ENCODE measurements at places on chromosomes 12 and 14. TPM values are rescaled to one million over a fixed set of nuclear protein-coding genes. Genes with fewer than 3 reads are reported as not detected.

- no peak for DNase-seq
Measured at GRCh38 chr14:52077256-52077979, 8.6 kb upstream of the NID2 start.

GRCh38 chr12:6791931-6792520 lies 2.7 kb downstream of the CD4 start:
- DNase-seq: no peak

The PIWIL1 gene
- total RNA-seq: under 0.01 TPM

DNA sequence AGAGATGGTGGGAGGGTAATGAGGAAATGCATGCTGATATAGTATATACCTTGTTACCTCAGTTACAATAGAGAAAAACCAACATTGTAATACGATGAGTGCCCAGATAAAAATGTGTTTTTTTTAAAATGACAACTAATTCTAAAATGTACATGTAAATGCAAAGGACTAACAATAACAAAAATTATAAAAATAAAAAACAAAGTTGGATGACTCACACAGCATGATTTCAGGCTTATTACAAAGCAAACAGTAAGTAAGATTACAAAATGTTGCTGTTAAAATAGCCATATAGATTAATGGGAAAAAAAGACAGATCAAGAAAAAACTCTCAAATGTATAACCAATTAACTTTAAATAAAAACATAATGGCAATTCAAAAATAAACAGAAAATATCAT lies 1099.4 kb downstream of the FSCB start:
- DNase-seq: no peak

- DNase-seq: no peak
Measured at GRCh38 chr14:87772854-87773253, 220.1 kb downstream of the GALC start.

The ZBTB1 gene
- 69.1 TPM for total RNA-seq

DNA sequence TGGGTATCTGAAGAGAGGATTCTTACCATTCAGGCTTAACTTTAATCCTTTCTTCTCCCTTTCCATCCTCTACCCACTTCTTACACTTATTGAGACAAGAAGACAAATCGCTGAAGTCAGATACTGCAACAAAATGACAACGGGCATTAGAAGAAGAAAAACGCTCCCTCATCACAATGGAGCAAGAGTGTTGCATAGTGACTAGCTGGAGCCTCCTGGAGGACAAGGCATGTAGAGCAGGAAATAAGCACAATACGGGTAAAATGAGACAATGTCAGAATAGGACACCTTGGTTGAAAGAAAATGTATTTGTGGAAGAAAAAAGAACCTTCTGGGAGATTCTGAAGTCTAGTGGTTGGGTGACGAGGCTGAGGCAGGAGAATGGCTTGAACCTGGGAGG lies 501.0 kb downstream of the RERGL start:
- no peak for DNase-seq

GRCh38 chr14:102180248-102180998 lies 40.7 kb downstream of the WDR20 start:
- no peak for DNase-seq

- no peak for DNase-seq
Measured at GRCh38 chr14:45051896-45052295, 32.0 kb upstream of the PRPF39 start.

DNA sequence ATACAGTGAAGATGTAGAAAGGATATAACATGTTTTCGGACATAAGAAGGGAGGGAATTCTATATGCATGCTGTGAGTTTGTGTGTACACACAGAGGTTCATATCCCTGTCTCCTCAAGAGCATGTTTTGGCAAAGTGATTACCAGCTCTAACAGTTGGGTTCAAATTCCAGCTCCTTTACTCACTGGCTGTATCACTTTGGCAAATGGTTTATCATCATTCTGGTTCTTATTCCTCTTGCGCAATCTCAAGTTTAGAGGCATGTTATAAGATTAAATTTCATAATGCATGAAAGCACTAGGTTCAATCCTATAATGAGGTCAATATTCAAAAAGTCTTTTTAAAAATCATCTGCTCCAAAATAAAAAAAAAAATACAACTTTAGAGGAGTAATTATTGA lies 107.7 kb upstream of the LRFN5 start:
- DNase-seq: no peak

The GZMB gene
- total RNA-seq: 2.2 TPM

The IFNG-AS1 gene
- total RNA-seq: not detected

GRCh38 chr12:60539592-60539991 lies 943.8 kb downstream of the SLC16A7 start:
- DNase-seq: no peak

- no peak for DNase-seq
Measured at GRCh38 chr14:102731871-102732800, 45.1 kb upstream of the TRAF3 start.

- DNase-seq: no peak
Measured at GRCh38 chr14:24179294-24179960, 7.5 kb downstream of the REC8 start.

- peak; percentile 90 for DNase-seq
Measured at GRCh38 chr14:35331605-35332516, 39.7 kb downstream of the PSMA6 start.

The ASIC1 gene
- total RNA-seq: 0.80 TPM

- DNase-seq: no peak
Measured at GRCh38 chr12:110262442-110263388, 18.3 kb upstream of the ATP2A2 start.
